ENCODE measurements at places on chromosomes 1 and 21.

DNA sequence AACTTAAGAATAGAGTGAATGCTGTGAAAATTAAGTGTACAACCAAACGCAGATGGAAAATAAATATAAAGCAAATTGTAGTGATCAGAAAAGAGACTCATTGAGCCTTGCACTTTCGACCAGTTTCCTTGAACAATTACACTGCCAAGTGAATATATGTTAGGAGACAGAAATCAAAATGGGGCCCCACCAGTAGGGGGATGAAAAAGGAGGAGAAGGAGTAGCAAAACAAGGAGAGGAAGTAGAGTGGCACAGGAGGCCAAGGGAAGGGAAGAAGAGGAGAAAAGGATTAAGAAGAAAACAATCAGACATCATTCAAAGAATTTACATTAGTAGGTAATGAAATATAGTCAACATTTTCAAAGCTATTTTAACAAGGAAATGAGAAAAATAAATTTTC is 1770.6 kb downstream of the PLA2G4A start:
- DNase-seq, result no peak

DNA sequence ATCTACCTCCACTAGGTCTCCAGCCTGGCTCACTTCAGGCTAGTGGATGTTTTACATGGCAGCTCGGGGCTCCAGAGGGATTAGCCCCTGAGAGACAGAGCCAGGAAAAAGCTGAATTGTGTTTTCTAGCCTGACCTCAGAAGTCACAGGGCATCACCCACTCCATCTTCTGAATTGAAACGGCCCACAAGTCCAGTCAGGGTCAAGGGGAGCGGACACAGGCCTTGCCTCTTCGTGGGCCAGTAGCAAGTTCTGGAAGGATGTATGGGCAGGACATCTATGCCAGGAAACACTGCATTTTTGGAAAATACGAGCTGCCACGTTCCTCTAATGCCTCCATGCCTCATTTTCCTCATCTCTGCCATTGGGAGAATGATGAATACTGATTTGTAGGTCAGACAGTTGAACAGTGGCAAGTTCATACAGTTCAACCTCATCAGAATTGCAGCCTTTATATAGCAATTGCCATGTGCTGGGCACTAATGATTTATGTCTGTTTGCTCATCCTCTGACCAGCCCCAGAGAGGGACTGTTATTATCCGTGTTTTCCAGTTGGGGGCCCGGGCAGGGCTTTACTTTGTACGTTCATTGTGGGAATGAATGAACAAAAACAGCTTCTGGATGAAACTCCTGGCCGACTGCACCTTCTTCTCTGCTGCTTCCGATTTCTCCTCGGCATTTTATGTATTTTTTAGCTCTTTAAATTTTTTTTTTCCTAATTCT is 23.2 kb upstream of the PCBP3 start:
- DNase-seq, result no peak

GRCh38 chr1:43526002-43526401 is 4.7 kb upstream of the PTPRF start:
- DNase-seq, result no peak

- DNase-seq, result no peak
Observed at GRCh38 chr1:160520582-160520981, 2.5 kb downstream of the SLAMF6 start.

DNA sequence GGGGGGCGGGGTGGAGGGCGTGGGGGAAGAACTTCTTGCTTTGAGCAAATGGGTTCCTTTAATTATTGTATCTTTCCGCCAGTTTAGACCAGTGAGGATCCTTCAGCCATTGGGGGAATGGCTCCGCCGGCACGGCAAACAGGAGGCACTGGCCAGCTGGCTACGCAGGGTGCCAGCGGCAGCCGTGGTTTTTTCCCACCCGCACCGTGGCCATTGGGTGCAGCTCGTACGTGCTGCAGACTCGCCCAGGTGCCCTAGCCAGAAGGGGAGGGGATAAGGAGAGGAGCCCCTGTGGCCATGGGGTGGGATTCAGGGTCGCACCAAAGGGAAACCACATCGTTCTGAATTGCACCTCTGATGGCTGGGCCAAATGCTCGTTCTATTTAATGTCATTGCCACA is 65.6 kb downstream of the RGSL1 start:
- no peak for DNase-seq

GRCh38 chr1:198640174-198640573 is 1.3 kb downstream of the PTPRC start:
- no peak for DNase-seq

DNA sequence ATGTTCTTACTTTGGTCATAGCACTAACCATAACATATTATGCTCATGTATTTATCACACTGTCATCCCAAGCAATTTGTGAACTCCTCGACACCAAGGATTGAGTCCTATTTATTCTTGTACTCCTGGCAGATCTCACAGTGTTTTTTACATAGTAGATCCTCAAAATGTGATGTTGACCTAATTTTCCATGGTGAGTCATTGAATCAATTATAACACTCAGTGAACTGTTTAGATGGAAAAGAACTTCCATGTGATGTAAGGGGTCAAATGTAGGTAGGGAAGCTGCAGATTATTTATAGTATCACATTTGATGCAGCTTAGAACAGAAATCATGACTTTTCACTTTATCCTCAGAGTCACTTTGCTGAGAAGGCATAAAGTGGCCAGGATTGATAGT is 281.9 kb upstream of the ADAMTS5 start:
- no peak for DNase-seq

DNA sequence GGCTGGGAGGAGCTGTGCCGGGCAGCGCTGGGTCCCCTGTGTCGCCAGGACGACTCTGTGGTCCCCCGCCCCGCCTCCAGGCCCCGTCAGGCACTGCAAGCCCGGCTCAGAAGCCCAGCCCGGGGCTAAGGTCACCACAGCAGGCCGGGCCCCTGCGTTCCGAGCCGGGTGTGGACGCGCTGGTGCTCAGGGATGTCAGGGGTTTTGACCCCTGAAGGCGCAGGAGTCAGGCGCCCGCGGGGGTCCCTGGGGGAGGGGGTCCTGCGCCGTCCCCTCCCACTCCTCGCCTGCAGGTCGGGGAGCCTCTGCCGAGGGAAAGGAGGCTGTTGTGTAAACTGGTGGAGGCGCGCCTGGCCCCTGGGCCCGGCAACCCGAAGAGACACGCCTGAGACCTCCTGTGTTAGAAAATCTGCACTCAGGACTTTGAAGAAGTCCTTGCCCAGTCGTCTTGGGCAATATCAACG is 23.7 kb upstream of the TMEM54 start:
- no peak for DNase-seq

GRCh38 chr1:172269084-172269483 is 151.4 kb upstream of the C1orf105 start:
- DNase-seq, result no peak

DNA sequence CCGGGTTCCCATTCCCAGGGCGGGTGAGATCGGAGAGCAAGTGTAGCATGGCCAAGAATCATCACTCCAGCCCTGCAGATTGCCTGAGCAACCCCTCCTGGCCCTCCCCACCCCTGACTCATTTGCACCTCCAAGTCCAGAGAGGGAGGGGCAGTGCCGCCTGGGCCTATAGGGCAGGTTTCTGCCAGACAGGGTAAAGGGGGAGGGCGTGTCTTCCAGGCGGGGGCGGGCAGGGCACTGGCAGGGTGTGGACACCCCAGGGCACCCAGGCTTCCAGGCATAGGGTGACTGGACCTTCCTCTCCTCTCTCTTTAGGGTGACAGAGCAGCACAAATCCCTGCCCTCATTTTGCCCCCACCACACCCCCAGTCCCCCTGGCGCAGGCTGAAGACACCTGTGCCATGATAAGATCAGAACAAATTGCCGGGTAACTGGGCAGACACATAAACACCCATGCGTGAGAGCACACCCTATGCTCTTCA is 3.2 kb upstream of the CRYBG2 start:
- DNase-seq, result no peak

DNA sequence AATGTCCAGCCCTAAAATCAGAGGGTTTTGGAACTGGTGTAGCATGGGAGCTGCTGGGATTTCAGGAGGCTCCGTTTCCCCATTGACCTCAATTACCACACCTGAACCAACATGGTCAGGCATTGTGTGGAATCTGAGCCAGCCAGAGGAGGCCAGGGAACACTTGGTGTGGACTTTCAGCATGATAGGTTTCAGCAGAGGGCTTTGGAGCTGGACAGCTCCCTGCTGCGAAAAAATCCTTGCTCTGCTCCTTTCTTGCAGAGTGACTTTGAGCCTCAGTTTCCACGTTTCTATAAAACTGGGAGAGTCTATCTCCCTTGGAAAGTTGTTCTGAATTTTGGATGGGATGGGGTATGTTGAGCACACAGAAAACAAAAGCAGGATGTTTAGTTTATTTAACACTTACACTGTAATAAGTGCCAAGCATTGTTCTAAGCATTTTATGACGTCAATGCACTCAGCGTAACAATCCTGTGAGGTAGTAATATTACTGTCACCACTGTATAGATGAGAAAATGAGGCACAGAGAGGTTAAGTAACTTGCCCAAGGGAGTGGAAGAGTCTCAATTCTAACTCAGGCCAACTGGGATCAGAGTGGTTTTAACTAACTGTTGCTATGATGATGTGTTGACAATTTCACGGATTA is 168.0 kb downstream of the GRIK3 start:
- DNase-seq, result no peak

DNA sequence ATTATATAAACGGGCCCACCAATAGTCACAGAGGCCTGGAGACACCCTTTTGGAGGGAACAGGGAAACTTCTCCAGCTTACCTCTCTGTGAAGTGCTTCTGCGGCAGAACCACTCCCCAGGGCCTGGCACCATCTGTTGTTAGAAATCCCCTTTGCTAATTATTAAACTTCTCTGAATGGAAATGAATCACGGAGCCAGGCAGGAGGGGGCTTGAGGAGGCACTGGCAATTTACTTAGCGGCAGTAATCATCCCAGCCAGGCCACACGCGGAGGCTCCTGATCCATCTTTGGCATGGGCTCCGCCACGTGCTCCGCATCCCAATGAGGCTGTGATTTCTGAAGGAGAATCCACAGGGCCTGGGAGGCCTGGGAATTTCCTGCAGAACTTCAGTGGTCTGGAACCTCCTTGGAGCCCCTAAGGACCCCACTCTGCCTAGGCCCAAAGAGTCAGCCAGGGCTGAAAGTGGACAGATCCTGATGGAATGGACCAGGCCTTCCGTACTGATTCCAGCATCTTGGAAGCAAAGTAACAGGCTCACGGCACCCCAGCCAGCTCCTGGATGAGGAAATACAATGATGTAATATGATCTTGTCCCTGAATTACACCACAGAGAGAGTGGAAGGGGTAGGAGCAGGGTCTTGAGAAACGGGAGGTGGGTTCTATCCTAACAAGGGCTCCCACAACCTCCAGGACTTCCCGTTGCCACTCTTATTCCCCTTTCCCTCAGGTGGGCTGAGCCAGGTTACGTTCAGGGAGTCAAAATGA is 62.3 kb downstream of the GRIK3 start:
- no peak for DNase-seq

GRCh38 chr1:154867064-154867825 is 2.8 kb downstream of the KCNN3 start:
- no peak for DNase-seq

GRCh38 chr21:20010691-20011200 is 987.5 kb upstream of the NCAM2 start:
- no peak for DNase-seq

DNA sequence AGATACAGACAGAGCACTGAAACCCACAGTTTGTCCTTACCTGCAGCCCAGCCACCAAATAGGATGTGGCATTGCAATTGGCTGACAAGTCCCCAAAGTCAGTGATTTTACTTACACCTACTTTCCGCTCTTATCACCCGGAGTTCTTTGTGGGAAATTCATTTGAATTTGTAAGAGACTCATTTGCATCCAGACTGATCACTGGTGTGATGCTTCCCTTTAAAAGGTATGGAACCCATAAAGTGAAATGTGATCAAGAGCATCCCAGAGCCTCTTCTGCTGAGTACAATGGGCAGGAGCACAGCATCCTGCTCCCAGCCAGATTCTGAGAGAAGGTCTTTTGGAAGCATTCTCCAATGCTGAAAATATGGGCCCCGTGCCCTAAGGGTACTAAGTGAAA is 161.4 kb downstream of the DAB1 start:
- DNase-seq, result no peak

DNA sequence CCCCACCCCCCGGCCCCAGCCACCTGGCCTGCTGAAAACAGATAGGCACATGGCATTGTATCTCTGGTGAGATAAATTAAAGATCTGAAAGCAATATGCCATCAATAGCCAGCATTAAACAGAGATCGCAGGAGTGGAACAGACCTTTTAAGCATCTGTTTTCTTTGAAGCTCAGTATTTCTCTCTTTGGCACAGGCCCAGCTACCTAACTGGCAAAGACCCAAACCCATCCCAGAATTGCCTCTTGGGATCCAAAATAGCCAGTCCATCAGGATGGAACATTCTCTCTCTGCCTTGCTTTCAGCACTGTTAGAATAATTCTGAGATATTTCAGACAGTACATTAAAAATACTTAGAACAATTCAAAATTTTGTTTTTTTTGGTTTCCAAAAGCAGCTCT is 46.0 kb downstream of the KCNJ6 start:
- no peak for DNase-seq
